ENCODE measurements at places on chromosomes 11 and 22. TPM values are rescaled to one million over a fixed set of nuclear protein-coding genes. Genes with fewer than 3 reads are reported as not detected.
A peak's percentile ranks its signal among the peaks of the same experiment; 100 is the strongest.

DNA sequence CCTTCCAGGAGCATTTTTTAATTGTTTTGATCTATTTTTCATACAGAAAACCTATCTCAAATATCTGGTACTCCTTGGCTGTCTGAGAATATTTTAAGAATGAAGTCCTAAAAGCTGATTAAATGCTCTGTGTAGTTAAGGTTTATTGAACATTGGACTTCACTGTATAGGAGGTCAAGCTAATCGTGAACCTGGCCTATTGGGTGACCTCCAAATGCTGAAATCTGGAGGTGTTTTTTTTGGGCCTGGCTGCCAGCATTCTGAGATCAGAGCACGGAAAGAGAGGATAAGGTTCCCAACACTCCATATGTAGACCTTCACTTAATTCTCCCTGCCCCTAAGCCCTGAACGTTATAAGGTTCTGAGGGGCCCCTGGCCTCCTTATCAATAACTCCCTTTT is 8.3 kb downstream of the IL17RA start:
- DNase-seq: no peak

DNA sequence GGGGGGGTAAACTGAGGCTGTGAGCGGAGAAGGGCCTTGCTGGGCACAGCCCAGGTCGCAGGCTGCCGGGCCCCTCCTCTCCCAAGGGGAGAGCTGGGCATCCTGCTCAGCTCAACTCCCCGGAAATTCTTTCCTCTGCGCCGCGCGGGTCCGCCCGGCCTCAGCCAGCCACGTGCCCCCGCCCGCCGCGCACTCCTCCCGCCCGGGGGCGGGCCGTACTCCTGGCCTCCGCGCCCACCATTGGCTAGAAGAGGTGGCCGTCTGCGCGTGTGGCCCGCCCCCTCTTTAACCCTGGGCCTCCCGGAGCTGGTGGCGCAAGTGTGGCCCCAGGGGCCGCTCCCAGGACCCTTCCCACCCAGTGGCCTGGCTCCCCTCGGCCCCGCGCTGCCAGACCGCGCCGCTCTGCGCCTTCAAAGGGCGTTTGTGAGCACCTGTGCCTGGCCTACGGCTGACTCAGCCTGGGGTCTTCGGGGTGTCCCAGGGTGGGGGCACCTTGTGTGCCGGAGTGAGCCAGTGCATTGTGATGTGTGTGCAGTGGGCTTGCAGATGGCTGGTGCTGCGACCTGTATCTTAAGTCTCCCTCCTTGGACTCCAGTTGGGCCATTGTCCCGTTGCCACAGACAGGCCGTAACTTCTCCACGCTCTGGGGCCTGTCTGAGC is 2.0 kb downstream of the MRGPRF start:
- peak; percentile 70 for DNase-seq

Gene BIK
- total RNA-seq: 14.4 TPM

Gene OSM
- 0.06 TPM for total RNA-seq

Gene ZNF280B
- 3.1 TPM for total RNA-seq

Gene SCT
- not detected for total RNA-seq

All from Daoy (cell line).